Right forelimb (tissue), 1 donor: ENCODE measurements at places on chromosomes 11 and 22.

DNA sequence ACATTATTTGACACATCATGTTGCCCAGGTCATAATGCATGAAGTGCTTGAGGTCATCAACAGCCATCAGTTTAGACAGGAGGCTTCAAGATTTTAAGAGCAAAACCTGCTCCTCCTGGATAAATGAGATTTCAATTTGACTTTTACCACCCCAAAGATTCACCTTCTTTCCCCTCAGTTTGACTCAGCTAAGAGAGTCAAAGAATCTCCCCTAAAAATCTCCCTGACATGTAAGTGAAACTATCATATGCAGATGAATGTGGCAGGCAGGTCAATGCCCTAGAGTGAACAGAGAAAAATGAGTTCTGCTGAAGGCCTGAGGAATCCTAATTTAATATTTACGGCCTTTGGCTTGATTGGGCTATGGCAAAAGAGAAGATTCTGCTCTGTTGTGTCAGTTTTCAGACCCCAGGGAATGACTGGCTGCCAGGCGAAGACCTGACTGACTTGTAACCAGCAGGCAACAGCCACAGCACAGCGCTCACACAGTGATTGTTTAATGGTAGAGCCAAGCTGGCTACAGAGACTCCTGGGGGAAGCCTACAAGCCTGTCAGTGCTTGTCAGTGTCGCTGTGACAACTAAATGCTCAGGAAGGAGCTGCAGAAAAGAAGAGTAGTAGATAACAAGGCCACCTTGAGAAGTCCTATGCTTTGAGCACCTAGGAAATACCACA lies 491.2 kb upstream of the LRRC4C start:
- DNase-seq, result no peak

- no peak for DNase-seq
Observed at GRCh38 chr11:16813126-16813525, 74.7 kb downstream of the C11orf58 start.

- no peak for DNase-seq
Observed at GRCh38 chr11:132839236-132839945, 692.9 kb downstream of the OPCML start.

DNA sequence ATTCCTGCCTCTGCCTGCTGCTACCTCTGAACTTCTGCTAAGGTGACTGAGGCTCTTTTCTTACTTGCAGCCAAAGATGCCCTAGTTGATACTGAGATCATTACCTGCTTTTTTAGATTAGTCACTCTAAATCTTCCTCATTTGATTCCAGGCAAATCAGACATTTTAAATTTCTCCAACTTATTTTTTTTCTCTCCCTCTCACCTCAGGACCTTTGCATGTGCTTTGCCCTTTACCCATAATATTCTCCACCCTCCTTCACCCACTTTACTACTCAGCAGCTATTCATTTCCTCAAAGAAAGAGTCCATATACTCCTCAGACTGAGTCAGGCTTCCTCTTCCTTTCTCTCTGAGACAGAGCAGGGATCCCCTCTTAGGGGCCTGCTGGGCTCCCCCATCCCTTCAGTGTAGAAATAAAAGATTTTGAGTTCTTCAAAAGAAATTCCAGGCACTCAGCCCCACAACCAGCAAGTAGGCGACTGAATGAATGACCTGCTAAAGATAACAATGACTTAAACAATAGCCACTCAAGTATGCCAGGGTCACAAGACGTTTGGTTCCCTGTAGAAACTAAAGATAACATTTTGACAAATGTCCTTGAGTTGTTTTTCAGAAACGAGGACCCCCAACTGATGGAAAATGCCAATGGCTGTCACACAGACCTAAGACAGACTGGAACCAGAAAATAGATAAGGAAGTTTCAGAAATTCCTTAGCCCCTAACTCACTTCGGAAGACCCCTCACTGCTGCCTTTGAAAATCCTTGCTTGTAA lies 104.2 kb downstream of the MTNR1B start:
- DNase-seq, result no peak

DNA sequence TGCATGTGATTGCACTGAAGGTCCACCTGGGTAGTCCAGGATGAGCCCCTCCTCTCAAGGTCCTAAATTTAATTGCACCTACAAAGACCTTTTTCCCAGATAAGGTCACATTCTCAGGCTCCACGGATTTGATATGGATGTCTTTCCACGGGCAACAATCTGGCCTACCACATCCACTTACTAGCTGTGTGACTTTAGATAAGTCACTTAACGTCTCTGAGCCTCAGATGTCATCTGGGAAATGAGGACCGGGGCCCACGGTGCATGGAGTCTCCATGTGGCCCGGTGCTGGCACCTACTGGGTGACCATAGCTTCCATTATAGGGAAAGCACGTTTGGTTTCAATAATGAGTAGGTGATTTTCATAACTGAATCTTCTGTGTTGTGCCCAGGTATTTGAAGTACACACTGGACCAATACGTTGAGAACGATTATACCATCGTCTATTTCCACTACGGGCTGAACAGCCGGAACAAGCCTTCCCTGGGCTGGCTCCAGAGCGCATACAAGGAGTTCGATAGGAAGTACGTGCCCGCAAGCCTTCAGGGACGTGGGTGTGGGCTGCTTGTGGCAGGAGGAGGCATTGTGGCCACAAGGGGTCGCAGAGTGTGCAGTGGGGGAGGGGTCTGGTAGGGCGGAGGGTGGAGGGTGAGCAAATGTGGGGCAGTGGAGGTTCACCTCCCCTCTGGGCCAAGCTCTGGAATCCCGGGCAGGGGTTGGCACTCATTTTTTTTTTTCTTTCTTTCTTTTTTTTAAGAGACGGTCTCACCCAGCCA lies 55.7 kb downstream of the ARHGAP8 start:
- DNase-seq, result no peak

DNA sequence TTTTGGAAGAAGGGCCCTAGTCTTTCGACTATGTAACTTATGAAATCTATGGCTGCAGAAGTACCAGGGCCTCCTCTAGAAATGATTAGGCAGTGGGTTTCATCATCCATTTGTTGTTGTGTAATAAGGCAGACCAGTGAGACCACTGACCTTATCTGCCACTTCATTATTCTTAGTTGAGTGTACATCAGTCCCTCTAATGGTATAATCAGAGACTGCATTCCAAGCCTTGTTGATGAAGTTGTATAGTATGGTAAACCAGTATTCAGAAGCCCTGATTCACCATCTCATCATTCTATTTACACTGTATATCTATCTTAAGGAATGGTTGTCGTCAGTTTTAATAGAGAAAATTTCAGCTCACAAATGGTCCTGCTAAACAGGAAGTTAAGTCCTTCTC lies 32.2 kb upstream of the GRIA4 start:
- no peak for DNase-seq

GRCh38 chr11:110425751-110426545 lies 3.8 kb upstream of the FDX1 start:
- no peak for DNase-seq

DNA sequence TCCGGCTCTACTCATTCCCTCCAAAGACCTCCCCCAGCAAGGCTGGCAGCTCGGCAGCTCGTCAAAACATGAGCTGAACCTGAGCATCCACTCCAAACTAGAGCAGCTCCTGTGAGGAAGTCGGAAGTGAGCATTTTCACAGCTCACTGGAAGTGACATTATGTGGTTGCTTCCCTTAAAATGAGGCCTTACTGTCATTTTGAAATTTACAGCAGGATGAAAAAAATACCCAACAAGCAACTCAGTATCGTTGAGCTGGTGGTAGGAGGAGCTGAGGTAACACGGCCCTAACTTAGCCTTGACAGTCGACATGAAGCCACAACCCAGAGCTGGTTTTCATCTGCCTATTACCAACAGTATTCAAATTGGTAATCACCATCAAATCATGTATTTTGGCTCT lies 38.0 kb upstream of the ARFGAP3 start:
- DNase-seq, result no peak

GRCh38 chr11:65658174-65659021 lies 4.3 kb downstream of the RELA start:
- no peak for DNase-seq

DNA sequence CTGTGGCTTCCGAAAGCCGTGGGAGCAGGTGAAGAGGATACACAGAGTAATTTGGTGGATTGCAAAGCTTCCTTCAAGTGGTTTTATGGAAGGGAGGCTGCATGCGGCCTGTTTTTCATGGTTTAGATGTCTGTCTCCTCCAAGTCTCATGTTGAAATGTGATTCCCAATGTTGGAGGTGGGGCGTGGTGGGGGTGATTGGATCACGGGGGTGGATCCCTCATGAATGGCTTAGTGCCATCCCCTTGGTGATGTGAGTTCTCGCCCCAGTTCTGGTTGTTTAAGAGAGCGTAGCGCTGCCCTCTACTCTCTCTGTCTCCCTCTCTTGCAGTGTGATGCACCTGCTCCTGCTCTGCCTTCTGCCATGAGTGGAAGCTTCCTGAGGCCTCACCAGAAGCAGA lies 247.8 kb upstream of the B3GAT1 start:
- no peak for DNase-seq

- no peak for DNase-seq
Observed at GRCh38 chr11:35218956-35219355, 80.0 kb downstream of the CD44 start.

DNA sequence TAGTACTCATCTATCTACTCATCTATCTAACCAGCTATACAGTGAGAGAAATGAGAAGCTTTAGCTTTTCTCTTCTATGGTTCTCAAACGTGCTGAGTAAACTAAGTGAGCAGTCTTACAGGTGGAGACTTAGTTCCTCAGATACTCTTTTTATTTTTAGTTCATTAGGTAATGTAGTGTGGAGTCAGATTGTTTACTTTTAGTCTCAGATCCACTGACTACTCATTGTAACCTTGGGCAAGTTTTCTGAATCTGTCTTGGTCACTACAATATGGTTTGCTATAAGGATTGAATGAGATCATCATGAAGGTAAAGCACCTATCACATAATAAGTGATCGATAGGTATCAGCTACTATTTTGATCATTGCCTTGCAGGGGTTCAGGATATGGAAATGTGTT lies 160.1 kb downstream of the RAB38 start:
- no peak for DNase-seq

DNA sequence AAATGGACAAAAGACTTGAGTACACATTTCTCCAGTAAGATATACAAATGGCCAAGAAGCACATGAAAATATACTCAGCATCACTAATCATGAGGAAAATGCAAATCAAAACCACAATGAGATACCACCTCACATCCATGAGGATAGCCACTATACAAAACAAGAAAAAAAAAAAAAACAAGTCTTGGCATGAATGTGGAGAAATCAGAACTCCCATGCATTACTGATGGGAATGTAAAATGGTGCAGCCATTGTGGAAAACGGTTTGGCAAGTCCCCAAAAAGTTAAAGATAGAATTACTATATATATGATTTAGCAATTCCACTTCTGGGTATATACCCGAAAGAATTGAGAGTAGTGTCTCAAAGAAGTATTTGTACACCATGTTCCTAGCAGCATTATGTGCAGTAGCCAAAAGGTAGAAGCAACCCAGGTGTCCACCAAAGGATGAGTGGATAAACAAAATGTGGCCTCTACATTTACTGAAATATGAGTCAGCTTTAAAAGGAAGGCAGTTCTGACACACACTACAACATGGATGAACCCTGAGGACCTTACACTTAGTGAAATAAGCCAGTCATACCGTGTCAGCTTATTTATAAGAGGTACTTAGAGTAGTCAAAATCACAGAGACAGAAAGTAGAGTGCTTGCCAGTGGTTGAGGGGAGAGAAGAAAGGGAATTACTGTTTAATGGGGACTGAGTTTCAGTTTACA lies 146.3 kb downstream of the WNT7B start:
- no peak for DNase-seq

GRCh38 chr11:82775736-82776346 lies 42.2 kb upstream of the FAM181B start:
- no peak for DNase-seq

GRCh38 chr11:96213500-96213899 lies 129.5 kb downstream of the MAML2 start:
- DNase-seq, result no peak

GRCh38 chr22:44575381-44576268 lies 77.6 kb upstream of the RTL6 start:
- DNase-seq, result no peak

DNA sequence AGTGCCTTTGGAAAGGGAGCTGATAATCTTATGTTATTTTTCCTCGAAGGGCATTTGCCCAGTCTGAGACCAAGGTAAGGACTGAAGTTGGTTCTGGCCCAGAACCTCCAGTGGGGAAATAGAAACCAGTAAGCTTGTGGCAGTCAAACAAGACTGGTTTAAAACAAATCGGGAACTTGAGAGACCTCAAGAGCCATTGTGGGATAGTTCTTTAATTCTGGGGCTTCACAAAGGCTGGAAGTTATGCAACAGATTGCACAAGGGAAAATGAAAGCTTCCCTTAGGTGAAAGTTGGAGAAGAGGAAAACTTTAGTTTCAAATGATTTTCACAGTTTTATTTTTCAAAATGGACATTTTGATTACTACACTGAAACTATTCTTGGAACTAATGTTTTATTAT lies 33.5 kb upstream of the RAB38 start:
- DNase-seq, result no peak

DNA sequence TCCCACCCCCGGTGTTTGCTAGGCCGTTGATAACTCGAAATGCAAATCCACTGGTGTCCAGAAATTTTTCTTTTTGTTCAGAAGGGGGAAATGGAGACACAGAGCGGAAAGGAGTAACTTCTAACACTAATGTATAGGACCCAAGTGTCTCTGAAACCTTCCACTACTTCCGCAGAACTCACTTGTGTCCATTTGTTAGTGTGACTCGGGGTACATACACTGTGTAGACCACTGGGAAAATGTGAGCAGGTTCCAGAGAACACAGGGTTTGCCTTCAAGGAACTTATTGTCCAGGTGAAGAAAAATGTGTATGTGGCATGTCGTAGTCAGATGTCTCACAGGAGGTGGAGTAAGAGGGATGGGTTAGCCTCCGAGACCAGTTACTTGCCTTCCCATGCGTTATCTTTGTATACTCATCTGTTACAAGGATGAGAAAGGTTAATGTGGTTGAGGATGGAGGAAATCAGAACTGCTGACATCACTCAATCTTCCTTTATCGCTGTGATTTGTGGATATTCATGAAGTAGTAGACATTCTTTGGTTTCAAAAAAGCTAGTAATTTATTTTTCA lies 857 bp downstream of the ARCN1 start:
- DNase-seq, result no peak

DNA sequence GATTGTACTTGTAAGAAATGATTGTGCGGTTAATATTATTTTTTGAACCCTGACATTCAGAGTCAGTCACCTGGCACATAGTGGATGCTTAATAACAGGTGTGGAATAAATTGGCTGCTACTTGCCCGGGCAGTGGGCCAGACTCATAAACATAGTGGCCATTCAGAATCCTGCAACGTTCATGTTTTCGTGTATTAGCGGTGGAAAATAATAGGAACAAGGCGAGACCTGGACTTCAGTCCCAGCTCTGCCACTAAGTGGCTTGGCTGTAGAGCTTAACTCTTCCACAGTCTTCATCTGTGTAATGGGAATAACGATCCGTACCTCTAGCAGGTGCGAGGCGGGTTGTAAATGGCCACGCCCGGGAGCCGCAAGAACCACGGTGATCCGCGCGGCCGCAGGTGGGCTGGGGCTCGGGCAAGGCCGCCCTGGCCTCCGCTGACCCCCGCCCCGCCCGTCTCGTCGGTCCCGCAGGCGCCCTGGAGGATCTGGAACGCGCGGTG lies 761 bp upstream of the TMEM25 start:
- no peak for DNase-seq
